ENCODE measurements at places on chromosomes 16 and 17.

DNA sequence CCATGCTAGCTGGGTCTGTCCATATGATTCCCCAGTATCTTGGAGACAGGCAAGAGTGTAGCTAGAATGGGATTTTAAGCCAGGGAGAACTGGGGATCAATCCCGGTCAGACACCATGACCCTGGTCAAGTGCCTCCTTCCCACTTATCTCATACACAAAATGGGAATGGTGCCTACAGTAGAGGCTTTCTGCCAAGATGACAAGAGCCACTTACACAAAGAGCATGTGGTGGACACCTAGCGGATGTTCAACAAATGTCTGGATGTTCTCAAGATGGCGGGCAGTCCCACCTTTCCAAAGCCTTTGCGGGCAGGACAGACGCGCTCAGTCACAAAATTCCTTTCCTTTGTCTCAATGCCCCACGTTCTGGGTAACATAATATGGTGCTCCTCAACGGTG lies 57.3 kb downstream of the MAF start:
- DNase-seq = no peak

- no peak for DNase-seq
Measured at GRCh38 chr16:3879258-3879886, 1.1 kb downstream of the CREBBP start.

GRCh38 chr17:80876950-80877728 lies 114.5 kb upstream of the CHMP6 start:
- no peak for DNase-seq

- DNase-seq = no peak
Measured at GRCh38 chr16:9330095-9330494, 238.7 kb downstream of the HAPSTR1 start.

DNA sequence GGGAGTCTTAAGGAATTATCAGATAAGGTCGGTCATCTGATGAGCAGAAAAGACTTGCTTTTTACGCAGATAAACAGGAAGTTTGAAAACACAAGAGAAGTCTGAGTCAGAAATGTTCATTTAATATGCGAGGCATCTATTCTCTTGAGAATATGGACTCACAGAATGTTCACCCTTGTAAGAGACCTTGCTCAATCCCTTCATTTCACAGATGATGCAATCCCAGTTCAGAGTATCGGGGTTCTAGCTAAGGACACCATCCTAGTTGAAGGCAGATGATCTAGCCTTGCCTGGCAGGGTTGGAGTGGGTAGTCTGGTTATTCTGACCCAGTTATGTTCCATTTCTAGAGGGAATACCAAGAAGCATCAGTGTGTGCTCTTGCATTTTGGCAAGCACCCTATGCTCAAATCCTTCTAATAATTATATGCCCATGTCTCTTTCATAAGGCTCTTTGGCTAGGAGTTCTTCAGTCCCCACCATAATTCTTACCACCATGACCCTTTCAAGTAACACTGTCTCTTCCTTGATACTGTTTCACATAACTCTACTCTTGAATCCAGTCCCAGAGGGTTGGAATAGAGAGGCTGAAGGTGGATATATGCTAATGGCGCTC lies 42.5 kb downstream of the YPEL2 start:
- DNase-seq = no peak

DNA sequence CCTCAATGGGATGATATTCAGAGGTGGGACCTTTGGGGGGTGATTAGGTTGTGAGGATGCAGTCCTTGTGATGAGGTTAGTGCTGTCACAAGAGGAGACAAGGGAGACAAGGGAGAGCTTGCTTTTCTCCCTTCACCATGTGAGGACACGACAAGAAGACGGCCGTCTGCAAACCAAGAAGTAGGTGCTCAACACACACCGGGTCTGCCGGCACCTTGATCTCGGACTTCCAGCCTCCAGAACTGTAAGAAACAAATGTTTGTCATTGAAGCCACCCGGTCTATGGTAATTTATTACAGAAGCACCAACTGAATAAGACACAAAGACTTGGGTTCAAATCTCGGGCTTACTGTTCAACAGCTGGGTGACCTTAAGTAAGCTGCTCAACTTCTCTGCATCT lies 64.9 kb downstream of the MPHOSPH6 start:
- no peak for DNase-seq

DNA sequence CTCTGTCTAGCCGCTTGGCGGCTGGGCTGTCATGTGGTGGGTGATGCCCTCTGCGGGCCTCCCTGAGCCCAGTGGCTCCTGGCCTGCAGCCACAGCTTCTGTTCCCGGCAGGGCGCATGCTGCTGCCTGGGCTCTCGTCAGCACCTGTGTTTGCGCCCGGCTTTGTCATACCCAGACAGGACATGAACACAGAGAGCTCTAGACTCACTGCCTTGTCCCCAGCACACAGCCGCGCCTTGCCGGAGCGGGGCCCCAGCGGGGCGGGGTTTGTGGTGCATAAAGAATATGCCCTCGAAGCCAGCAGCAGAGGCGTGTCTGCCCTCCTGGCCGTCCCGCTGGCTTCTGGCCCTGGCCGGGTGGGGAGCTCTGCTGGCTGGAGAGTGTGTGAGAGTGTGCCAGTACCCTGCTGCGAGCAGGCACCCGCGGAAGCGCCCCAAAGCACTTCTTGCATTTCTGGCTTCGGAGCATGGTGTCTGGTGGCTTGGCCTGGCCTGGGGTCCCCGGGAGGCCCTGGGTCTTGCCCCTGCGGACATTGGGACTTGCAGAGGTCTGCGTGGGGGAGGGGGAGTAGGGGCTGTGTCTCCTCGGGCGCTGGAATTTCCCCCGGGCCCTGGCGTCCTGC lies 14.4 kb downstream of the ASPSCR1 start:
- DNase-seq = no peak

- no peak for DNase-seq
Measured at GRCh38 chr17:7249830-7250229, 1.7 kb downstream of the CTDNEP1 start.

- no peak for DNase-seq
Measured at GRCh38 chr17:28970879-28971278, 19.6 kb upstream of the PHF12 start.

- no peak for DNase-seq
Measured at GRCh38 chr17:77681861-77682260, 276.6 kb upstream of the TNRC6C start.

DNA sequence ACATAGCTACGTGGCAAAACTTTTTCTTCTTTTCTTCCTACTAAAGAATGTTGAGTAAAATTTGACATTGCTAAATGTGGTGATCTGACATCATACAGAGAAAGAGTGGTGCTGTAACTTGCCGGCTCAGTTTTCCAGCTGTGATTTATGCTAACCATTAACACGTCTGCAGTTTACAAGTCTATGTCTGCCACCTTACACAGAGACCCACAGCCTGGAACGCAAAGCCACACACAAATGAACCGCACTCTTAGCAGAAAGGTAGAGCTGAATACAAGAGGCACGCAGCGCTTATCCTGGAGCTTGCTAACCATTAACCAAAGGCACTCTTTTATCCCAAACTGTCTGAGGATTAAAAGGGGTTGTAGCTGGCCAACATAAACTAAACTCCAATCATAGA lies 31.9 kb downstream of the CACNG1 start:
- no peak for DNase-seq

DNA sequence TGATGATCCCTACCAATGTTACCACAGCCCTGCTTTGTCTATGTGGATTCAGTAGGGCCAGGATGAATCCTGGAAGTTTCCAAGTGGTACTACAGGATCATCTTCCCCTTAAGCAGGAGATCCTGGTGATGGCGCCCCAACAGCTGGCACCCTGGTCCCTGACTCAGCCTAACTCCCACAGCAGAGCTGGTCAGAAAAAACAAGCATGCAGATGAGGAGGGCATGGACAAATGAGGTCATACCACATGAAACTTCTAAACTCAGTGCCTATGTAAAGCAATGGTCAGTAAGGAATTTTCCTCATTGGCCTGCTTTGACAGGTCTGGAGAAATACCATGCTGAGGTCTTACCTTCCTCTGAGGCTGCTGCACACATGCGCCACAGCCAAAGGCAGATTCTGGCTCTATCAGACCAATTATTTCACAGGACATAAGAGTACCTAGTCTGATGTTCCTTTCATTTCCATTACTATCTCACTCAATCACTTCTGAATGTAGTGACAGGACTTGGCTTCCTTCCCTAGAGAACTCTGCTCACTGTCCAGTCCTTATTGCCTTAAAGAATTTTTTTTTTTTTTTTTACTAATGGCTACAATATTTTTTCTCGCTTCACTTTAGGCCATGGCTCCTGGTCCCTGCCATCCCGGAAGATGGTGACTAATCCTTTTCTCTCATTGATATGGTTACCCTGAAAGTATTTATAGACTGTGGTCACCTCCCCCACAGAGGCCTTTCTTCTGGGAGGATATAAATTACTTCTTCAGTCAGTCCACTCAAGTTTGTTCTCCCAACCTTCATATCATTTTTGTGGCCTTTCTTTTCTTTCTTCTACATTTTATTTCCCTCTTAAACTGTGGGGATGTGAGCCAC lies 525.2 kb upstream of the PSMD7 start:
- DNase-seq = no peak

DNA sequence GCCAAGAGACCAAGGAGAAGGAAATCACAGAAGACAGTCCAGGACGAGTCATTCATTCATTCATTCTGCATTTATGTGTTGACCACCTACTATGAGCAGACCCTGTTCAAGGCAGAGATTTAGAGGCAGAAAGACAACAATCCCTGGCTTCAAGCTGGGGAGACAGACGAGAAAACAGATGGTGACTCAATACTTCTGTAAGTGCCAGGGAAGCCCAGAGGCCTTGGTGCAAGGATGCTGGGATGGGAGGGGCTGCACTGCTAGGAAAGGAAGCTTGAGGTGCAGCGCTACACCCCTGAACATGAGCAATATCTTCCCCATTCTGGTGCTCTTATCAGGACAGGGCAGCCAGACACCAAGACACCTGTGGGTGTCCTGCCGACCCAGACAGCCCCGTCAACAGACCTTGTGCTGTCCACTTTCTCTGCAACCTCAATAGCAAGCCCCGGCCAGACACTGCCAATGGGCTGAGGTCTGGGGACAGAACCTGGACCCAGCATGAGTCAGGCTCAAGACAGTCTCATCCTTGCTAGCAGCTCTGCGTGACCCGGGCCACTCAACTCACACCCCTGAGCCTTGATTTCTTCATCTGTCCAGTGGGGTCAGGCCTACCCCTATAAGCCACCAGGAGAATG lies 163.5 kb downstream of the COPRS start:
- no peak for DNase-seq

DNA sequence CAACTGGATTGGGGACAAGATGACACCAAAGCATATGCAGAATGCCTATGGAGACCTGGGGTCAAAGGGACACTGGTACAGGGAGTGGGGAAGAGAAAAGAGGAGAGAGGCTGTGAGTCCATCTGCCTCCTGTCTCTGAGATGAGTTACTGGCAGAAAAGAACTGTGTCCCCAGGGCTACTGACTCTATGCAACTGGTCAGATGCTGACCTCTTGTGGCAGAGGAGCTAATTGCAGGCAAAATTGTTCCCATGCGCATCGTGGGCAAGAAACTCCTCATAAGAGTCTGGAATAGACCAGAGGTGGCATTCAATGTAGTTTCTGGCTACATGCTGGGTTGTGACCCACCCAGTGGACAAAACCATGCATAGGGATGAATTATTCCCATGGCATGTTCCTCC lies 26.1 kb upstream of the MLKL start:
- DNase-seq = no peak

GRCh38 chr17:79954281-79955166 lies 81.1 kb downstream of the TBC1D16 start:
- no peak for DNase-seq

DNA sequence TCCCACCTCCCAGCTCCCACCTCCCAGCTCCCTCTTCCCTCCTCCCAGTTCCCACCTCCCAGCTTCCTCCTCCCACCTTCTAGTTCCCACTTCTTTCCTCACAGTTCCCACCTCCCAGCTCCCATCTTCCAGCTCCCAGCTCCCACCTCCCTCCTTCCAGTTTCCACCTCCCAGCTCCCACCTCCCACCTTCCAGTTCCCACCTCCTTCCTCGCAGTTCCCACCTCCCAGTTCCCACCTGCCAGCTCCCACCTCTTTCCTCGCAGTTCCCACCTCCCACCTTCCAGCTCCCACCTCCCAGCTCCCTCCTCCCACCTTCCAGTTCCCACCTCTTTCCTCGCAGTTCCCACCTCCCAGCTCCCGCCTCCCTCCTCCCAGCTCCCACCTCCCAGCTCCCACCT lies 10.4 kb upstream of the MC1R start:
- DNase-seq = no peak

DNA sequence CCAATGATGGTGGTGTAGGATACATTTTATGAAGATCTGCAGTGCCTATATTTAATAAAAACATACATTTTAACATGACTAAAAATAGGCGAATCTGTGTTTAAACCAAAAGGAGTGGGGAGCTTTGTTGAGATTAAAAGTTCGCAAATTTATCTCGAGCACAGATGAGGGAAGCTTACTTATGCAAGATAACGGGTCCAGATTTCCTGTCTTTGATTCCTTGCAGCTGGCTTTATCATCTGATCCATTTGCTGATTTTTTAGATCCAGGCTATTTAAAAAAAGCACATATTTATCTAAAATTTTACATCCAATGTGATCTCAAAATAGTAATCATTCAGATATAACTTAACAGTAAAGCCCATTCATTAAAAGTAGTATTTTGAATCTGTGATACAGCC lies 57.0 kb upstream of the INTS2 start:
- DNase-seq = no peak

DNA sequence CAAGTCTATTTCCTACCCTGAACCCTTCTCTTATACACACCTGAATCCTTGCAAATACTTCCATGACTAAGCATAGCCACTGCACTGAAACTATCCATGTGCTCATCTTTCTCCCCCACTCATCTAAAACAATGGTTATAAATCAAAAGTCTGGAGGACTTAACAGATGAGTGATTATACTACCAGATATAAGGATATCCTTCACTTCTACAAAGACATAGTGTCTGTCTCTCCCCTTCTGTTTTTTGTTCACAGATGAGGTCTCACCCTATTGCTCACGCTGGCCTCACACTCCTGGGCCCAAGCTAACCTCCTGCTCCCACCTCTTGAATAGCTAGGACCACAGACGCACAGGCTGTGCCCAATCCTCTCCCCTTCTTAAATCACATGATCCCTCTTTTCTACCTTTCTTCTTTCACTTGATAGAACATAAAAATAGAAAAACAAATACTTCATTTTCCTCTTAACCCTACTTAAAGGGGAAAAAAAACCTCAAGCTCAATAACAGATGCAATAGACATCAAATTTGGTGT lies 19.2 kb downstream of the CEP112 start:
- DNase-seq = no peak

DNA sequence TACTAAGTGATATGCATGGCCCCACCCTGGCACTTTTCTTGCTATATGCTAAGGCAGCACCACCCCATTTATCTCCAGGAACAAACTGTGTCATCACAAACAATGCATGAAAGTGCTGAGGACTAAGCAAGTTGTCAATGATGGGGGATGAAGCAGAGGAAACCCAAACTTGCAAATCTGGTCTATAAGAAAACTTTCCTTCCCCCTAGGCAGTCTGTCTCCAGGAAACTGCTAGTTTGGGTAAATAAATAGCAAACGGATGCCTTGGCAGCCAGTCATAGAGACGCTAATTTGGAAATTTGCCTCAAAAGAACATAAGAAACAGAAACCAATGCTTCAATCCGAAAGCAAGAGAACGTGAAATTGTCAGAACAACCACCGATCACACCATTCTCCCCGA lies 5.6 kb upstream of the HSBP1 start:
- DNase-seq = no peak

GRCh38 chr16:4264546-4264945 lies 8.3 kb downstream of the TFAP4 start:
- no peak for DNase-seq

GRCh38 chr16:79190542-79190941 lies 410.0 kb downstream of the MAF start:
- DNase-seq = no peak
